Activated T-helper 1 cell treated with Interleukin-2 at 50 U/mL for 16 hours (primary cell): ENCODE measurements at places on chromosomes 1 and 21.

DNA sequence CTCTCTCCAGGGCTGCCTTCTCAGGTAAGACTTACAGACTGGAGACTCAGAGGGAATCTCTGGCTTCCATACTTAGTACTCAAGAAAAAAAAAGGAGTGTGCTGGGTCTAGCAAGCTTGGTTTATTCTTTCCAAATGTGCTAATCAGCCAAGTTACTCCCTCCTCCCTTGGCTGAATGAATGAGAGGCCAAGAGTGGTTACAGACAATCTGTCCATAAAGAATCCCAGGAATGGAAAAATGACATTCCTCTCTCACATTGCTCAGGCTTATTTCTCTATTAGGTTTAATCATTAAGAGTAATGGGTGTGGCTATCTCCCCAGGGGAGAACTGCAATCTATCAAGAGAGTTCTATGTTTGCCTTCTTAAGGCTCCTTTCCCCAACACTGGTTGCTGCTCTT is 547.3 kb upstream of the PLXNA2 start:
- no peak for DNase-seq

DNA sequence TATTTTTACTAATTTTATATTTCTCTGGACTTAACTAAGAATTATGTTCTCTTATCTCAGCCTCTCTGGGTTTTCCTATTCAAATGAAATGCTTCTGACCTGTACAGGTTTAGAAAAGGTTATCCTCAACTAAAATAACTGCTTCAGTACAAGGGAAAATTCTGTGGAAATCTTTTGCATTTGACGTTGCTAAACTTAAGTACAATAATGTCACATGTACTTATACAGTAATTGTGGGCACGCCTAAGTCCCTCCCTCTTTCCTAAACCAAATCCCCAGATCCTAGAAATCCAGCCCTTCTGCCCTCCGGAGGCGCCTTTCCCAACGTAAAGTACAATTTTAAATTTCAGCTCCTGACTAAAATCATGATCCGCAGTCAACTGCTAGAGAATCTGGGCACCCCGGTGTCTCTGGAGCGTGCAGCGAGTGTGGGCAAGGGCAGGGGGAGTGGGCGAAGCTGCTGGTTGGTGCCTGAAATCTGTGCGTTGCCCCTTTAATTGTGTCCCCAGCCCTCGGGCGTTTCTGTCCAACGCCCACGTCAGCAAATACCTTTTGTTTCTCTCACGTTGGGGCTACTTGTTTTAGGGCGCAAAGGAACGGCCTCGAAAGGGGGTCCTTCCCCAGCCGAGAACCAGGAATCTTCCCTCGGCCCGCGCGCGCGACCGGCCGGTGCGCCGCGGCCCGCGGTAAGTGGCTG is at the start of gene ZBTB8A:
ZBTB8A (plus strand) TSS at position 541 of the 697 bp plus-strand sequence. CDS start 53,505 bp downstream, outside the sequence.
- no peak for DNase-seq

DNA sequence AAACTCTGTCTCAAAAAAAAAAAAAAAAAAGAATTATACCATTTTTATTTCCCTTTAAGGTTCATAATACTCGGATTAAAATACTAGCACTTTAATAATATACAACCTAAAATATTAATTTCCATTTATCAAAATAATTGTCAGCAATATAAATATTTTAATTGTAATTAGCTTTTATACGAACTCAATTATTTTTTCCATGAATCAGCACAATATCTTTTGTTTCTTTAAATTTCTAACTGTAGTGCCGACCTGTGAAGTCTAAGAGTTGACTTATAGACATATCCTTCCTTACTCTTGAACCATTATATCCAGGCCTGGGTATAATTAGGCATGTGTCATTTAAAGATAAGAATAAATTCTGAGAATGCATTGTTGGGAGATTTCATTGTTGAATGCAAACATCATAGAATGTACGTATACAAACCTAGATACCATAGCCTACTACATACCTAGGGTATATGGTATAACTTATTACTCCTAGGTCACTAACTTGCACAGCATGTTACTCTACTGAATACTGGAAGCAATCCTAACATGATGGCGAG is 996.7 kb upstream of the TMPRSS15 start:
- DNase-seq, result no peak

DNA sequence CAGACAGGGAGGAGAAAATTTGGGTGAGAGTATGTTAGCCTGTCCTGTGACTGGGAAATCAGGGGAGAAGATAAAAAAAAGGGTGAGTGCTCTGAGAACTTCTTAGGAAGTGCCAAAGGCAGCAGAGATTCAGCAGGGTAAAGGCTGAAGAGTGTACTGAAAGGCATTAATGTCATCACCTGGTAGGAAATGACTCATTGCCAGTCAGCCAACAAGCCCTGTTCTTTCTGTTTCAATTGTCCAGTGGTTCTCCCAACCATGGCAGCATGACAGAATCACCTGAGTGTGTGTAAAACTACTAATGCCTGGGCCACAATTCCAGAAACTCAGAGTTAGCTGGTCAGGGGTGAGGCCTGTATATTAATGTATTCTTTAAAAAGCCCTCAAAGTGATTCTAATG is 83.5 kb downstream of the INTS7 start:
- DNase-seq, result no peak

GRCh38 chr1:168963601-168964000 is 142.9 kb upstream of the ATP1B1 start:
- DNase-seq, result no peak

DNA sequence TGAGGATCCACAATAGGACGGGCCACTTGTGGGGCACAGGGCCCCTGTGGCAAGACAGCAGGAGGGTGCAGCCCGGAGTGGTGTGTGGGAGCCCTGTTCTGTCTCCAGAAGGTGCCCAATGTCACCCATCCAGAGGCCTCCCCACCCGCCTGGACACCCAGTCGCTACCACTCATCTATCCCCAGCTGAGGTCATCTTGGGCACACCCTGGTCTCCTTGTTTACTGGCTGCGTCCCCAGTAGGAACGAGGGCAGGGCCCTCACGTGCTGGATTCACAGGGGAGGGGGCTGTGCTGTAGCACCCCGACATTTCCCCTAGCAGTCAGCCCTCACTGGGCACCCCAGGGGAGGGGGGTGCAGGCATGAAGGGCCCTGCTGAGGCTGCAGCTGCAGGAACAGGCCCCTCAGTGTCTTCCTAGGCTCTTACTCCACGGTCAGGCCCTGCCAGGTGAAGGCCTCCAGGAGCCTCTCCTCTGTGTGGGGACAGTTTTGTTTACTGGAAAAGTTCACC is 2.3 kb upstream of the TNNT2 start:
- no peak for DNase-seq

DNA sequence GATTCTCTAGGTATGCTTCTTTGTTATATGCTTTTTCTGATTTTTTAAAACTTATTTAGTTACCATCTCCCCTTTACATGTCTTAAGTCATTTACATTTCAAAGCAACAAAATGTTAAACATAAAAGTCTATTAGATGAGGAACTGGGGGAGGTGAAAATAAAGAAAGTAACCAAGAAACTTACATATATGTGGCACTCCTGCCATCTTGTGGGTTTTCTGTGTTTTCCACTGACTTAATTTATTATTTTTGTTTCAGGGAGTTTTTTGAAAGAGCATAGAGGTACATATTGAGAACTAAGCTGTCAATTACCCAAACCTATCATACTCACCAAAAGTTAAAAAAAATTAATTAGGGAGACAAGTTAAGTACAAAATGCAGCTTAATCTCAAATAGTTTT is 1531.1 kb downstream of the MRPL39 start:
- DNase-seq, result no peak

DNA sequence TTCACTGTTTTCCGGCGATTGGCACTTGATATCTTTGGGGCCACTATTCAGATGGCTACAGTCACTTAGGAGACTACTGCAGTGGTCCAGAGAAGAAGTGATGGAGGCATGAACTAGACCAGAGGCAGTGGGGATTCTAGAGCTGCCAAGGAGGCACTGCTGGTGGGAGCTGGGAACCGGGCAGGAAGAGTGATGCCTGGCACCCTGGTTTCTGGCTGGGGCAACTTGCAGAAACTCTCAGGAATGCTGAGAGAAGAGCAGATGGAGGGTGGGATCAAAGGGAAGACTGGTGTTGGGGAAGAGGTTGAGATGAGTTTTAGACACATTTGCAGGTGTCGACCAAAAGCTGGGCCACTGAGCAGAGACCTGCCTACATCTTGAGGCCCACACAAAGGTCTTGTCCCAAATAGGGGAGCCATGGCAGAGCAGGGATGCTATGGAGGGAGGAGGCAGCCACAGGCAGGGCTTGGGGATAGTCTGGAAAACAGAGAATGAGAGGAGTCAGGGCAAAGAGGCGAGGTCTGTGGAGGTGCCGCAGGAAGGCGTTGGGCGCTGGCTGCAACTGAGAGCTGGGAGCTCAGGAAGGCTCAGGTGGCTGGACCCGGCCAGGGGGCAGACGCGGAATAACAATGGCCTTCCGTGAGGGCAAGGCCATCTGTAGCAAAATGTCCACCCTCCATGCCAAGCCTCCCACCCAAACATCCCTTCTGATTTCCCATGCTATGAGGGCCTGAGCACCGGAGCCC is 118.9 kb downstream of the TOMM20 start:
- no peak for DNase-seq
